ENCODE measurements at places on chromosomes 12 and 14. TPM values are rescaled to one million over a fixed set of nuclear protein-coding genes. Genes with fewer than 3 reads are reported as not detected.
A peak's percentile ranks its signal among the peaks of the same experiment; 100 is the strongest.

DNA sequence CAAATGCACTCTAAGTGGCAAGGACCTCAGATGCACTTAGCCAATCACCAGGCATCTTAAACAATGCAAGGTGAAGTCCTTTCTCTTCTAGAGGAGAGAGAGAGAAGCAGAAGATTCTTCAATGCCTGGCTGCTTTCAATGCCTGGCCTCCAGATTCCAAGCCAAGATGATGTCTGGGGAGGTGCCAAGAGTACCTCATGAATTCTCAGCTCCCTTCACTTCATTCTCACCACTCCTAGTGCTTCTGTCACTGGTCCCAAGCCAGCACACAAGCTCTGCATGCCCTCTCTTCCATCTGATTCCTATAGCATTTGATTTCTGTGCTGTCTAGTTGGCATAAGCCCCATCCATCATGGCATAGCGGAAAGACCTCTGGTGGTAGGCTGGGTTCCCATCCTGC is 225.0 kb downstream of the KSR2 start:
- DNase-seq, result no peak

Gene OR4K5
- total RNA-seq, result not detected

Gene ZNF891
- total RNA-seq, result 0.90 TPM

- no peak for DNase-seq
These were observed 21.5 kb downstream of the CCDC88C start for GRCh38 chr14:91396013-91396660.

GRCh38 chr12:53234271-53234914 is 2.4 kb upstream of the RARG start:
- DNase-seq, result peak; percentile 64

- no peak for DNase-seq
These were observed 29.4 kb downstream of the CORO1C start for GRCh38 chr12:108701779-108702441.

DNA sequence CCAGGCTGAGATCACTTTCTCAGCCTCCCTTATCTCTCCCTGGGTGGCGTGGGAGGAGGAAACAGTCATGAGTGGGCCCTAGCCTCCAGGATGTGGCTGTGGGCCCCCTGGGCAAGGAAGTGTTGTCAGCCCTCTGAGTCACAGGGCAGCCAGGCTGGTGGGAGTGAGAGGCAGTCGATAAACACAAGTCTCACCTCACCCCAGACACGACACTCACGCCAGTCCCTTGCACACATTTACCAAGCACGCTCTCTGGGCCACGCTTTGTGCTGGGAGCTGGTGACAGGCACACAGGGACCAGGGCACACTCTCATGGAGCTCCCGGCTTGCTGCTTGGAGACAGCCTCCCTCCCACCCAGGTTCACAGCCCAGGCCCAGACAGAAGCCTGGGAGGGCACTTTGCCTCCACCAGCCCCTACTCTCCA is 1.9 kb upstream of the KRT79 start:
- no peak for DNase-seq

Gene SLC4A8
- total RNA-seq, result not detected

GRCh38 chr12:46438719-46439319 is 66.2 kb upstream of the SLC38A2 start:
- no peak for DNase-seq

Gene SMIM41
- not detected for total RNA-seq

- no peak for DNase-seq
These were observed 325.9 kb downstream of the GPHN start for GRCh38 chr14:66833816-66834215.

DNA sequence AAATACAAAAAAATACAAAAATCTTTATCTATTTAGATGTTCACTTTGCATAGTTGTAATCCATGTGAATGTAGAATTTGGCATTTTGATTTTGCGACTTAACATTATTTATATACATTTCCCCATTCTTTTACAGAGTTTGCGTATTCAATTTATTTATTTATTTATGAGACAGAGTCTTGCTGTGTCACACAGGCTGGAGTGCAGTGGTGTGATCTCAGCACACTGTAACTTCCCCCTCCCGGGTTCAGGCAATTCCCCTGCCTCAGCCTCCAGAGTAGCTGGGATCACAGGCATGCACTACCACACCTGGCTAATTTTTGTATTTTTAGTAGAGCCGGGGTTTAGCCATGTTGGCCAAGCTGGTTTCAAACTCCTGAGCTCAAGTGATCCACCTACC is 25.3 kb upstream of the STRN3 start:
- DNase-seq, result no peak

DNA sequence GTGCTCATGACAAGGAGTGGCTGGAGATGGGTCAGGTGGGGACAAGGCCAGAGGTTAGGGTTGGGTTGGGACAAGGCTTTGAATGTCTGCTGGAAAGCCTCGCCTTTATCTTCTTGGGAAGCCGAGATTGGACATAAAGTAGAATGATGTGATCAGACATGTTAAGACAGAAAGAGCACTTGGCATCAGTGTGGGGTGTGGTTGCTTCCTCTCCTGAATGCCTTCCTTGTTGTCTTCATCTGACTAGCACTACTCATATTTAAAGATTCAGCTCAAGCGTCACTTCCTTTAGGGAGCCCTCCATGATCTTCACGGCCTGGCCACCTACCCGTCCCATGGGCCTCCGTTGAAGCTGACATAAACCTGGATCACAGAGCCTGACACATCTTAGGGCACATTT is 14.8 kb upstream of the C12orf75 start:
- DNase-seq, result no peak

Gene ULK1
- total RNA-seq, result 63.6 TPM

GRCh38 chr14:35878272-35879150 is 52.4 kb downstream of the BRMS1L start:
- no peak for DNase-seq

Gene NPAS3
- total RNA-seq, result 0.67 TPM

Gene SLCO1B1
- not detected for total RNA-seq

DNA sequence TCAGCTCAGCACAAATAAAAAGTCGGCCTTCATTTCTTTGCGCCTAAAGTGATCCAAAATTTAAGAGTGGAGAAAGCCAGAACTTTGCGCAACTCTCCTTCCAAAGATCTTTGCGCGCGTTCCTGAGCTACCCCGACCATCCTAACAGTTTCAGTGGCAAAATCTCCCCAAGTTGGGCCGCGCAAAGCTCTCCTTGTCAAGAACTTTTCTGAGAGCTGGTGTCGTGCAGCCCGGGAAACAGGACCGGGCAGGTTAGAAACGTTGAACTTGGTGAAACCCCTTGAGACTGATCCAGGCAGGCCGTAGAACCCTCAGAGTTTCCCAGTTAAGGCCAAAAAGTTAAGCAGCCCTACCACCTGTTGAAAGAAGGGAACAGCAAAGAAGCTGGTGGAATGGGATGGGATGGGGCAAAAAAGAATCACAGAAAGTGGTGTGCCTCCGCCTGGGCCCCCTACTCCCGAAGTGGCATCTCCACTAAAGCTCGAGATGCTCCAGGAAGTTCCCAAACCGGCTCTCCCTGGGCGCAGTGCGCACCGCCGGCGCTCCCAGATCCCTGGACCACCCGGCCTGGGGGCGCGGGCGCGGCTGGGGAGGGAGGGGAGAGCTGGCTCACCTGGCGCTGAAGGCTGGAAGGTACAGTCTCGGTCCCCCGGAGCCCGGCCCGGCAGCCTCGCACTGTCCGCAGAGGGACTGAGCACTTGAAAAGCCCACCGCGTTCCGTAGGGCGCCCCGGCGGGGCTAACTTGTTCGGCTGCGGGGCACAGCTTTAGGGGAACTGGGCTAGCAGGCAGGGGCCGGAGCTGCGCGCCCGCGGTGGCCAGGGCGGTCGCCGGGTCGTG is 768 bp downstream of the DBX2 start:
- peak; percentile 47 for DNase-seq

DNA sequence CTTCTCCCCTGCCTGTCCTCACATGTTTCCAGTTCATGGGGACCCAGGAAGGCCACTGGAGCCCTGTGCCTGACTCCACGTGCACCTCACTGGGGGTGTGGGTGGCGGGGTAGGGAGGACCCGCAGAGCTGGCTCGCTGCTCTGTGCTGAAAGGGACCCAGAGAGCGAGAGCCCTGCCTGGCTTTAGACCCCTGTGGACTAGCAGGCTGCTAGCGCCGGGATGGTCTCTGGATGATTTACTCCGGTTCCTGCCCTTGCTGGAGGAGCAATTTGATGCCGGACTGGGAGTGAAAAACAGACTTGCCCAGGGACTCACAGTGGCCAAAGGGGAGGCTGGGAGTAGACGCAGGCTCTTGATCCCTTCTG is 49.0 kb downstream of the NTF3 start:
- no peak for DNase-seq

- peak; percentile 39 for DNase-seq
These were observed 53.7 kb downstream of the APAF1 start for GRCh38 chr12:98698603-98699463.

Gene FOXA1
- total RNA-seq, result not detected

Gene B4GALNT3
- 0.53 TPM for total RNA-seq

- no peak for DNase-seq
These were observed 78.2 kb upstream of the PIK3C2G start for GRCh38 chr12:18183141-18183540.

GRCh38 chr14:103688441-103688840 is 26.8 kb downstream of the XRCC3 start:
- DNase-seq, result no peak

GRCh38 chr12:75011120-75011519 is 198.5 kb downstream of the KCNC2 start:
- no peak for DNase-seq

DNA sequence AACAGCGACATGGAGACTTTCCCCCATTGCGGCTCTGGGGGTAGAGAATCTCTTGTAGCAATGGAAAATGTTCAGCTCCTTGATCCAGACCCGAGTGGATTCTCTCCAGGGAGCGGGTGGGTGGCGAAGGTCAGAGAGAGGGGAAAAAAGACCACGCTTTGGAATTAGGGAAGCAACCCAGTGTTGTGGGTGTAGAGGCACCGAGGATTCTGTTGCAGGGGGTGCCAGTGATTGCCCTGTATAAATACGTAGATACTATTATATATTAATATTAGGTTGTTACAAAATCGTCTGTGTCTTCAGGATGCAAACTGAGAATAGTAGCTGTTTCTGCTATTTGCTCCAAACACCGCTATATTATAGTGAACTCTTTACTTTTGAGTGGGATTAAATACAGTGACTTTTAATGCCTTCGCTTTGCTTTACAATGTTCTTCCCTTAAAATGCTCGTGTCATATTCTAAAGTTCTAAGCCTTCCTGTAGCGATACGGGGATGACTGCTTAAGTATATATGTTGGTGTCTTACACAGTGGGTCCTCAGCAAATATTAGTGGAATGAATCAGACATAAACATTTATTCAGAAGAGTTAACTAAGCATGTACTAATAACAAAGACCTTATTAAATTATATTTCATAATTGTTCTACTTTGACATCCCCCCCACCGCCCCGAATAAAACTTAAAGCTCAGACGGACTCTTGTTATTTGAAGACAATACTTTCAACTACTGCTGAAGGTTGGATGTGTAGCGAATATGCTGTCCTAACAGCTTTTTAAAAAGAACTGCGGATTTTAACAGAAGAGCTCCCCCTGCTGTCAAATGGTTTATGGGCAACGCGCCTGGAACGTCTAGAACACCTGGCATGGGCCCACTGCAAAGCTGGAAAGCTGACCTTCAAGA is 136.4 kb upstream of the KRAS start:
- peak; percentile 90 for DNase-seq

GRCh38 chr12:25824734-25825133 is 133.7 kb upstream of the RASSF8 start:
- DNase-seq, result no peak

GRCh38 chr12:127054531-127054930 is 1212.4 kb upstream of the TMEM132C start:
- DNase-seq, result no peak

- no peak for DNase-seq
These were observed 57.5 kb downstream of the ANAPC7 start for GRCh38 chr12:110345963-110346362.

Gene TMEM30B
- total RNA-seq, result 0.84 TPM
